Placental epithelial cell (primary cell): ENCODE measurements at places on chromosomes 2 and 18. TPM values are rescaled to one million over a fixed set of nuclear protein-coding genes. Genes with fewer than 3 reads are reported as not detected.

DSC3 gene
- total RNA-seq: 344 and 521 TPM in 2 replicates

KYNU gene
- 0.98 and 3.1 TPM in 2 replicates for total RNA-seq

LYG1 gene
- 0.79 TPM in 1 of 2 replicates, not detected in the other for total RNA-seq

TCF4 gene
- total RNA-seq: 9.8 and 11.8 TPM in 2 replicates

SCYGR4 gene
- total RNA-seq: not detected in 2 replicates

ZSWIM2 gene
- not detected in 2 replicates for total RNA-seq

ABCG8 gene
- total RNA-seq: not detected in 2 replicates

MRPS9 gene
- total RNA-seq: 17.3 and 20.1 TPM in 2 replicates

NT5DC4 gene
- not detected in 2 replicates for total RNA-seq

C2orf81 gene
- 3.1 and 4.1 TPM in 2 replicates for total RNA-seq

RNF103 gene
- total RNA-seq: 14.7 and 20.4 TPM in 2 replicates

AGAP1 gene
- 14.5 and 25.7 TPM in 2 replicates for total RNA-seq

UGT1A3 gene
- total RNA-seq: 0.43 TPM in 1 of 2 replicates, not detected in the other

GPR39 gene
- 34.2 and 64.2 TPM in 2 replicates for total RNA-seq

CPLX4 gene
- not detected in 2 replicates for total RNA-seq

GREB1L gene
- total RNA-seq: 105 and 115 TPM in 2 replicates

VWA3B gene
- 0.11 and 0.79 TPM in 2 replicates for total RNA-seq

REG3G gene
- not detected in 2 replicates for total RNA-seq

NCKAP5 gene
- total RNA-seq: under 0.01 and 0.79 TPM in 2 replicates

DNAJC5G gene
- total RNA-seq: not detected in 2 replicates

BMP10 gene
- not detected in 2 replicates for total RNA-seq

SAG gene
- under 0.01 TPM in 1 of 2 replicates, not detected in the other for total RNA-seq

PTPRN gene
- under 0.01 and 0.11 TPM in 2 replicates for total RNA-seq

HOXD4 gene
- not detected in 2 replicates for total RNA-seq

TPO gene
- not detected in 2 replicates for total RNA-seq

SELENOI gene
- 13.0 and 30.5 TPM in 2 replicates for total RNA-seq

NHEJ1 gene
- 21.9 and 23.6 TPM in 2 replicates for total RNA-seq

BCL11A gene
- 34.5 and 41.6 TPM in 2 replicates for total RNA-seq

PDCD1 gene
- total RNA-seq: not detected in 2 replicates

TMEM169 gene
- 0.39 TPM in 1 of 2 replicates, not detected in the other for total RNA-seq

TFCP2L1 gene
- total RNA-seq: under 0.01 and 0.11 TPM in 2 replicates

DES gene
- total RNA-seq: under 0.01 TPM in 1 of 2 replicates, not detected in the other

STARD6 gene
- not detected in 2 replicates for total RNA-seq

ANKRD29 gene
- total RNA-seq: 0.11 and 0.39 TPM in 2 replicates

RAB27B gene
- 9.3 and 9.8 TPM in 2 replicates for total RNA-seq

KIAA2012 gene
- under 0.01 TPM in 1 of 2 replicates, not detected in the other for total RNA-seq

IFT172 gene
- total RNA-seq: 13.1 and 14.9 TPM in 2 replicates

ARID5A gene
- 1.2 and 1.6 TPM in 2 replicates for total RNA-seq

SPATA3 gene
- not detected in 2 replicates for total RNA-seq

IL1F10 gene
- 0.43 TPM in 1 of 2 replicates, not detected in the other for total RNA-seq

SGPP2 gene
- total RNA-seq: not detected in 2 replicates

CD302 gene
- 0.87 and 2.0 TPM in 2 replicates for total RNA-seq

GTF2A1L gene
- 0.54 TPM in 1 of 2 replicates, not detected in the other for total RNA-seq

MROH2A gene
- not detected in 2 replicates for total RNA-seq

RNF138 gene
- 10.3 and 23.2 TPM in 2 replicates for total RNA-seq

DHRS9 gene
- total RNA-seq: under 0.01 TPM in 1 of 2 replicates, not detected in the other

SIX3 gene
- not detected in 2 replicates for total RNA-seq

DYSF gene
- total RNA-seq: 9.8 and 18.9 TPM in 2 replicates

SERPINB12 gene
- total RNA-seq: not detected in 2 replicates

BOLL gene
- total RNA-seq: not detected in 2 replicates

MYO5B gene
- total RNA-seq: 20.7 and 33.8 TPM in 2 replicates
